ENCODE measurements at places on chromosomes 16 and 17.

GRCh38 chr17:29650396-29650795, 27.7 kb upstream of the CORO6 start:
- DNase-seq = no peak

GRCh38 chr17:72382971-72383722, 262.3 kb downstream of the SOX9 start:
- DNase-seq = no peak

DNA sequence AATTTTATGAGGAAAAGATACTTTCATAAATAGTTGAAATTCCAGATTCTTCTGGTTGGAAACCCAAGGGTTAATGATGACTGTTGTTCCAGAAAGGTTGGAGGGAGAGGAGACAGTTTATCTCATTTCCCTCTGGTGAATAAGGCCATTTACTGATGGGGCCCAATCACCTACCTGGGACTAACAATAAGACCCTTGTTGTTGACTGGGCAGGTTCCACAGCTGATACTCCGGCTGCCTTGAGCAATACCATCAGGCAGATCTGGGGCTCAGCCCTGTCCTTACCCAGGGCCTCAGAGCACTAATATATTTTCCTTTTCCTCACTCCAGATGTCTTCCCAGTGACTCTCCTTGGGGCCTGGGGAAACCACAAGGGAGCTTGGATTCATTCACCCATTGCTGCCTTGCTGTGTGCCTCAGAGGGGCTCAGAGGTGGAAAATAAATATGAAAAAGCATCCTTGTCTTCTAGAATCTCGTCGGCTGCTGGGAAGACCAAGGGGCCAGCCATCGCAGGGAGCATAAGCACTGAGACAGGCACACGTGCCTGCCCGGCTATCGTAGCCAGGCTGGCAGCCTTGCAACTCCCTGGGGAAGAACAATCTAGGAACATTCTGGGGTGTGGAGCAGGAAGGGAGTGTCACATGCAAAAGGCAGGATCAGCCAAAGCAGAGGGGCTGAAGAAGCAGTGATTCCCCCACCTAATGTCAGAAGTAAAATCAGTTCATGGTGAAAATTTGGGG, 54.4 kb downstream of the MPRIP start:
- no peak for DNase-seq

- no peak for DNase-seq
Observed at GRCh38 chr17:76633628-76634328, 9.8 kb downstream of the ST6GALNAC1 start.

DNA sequence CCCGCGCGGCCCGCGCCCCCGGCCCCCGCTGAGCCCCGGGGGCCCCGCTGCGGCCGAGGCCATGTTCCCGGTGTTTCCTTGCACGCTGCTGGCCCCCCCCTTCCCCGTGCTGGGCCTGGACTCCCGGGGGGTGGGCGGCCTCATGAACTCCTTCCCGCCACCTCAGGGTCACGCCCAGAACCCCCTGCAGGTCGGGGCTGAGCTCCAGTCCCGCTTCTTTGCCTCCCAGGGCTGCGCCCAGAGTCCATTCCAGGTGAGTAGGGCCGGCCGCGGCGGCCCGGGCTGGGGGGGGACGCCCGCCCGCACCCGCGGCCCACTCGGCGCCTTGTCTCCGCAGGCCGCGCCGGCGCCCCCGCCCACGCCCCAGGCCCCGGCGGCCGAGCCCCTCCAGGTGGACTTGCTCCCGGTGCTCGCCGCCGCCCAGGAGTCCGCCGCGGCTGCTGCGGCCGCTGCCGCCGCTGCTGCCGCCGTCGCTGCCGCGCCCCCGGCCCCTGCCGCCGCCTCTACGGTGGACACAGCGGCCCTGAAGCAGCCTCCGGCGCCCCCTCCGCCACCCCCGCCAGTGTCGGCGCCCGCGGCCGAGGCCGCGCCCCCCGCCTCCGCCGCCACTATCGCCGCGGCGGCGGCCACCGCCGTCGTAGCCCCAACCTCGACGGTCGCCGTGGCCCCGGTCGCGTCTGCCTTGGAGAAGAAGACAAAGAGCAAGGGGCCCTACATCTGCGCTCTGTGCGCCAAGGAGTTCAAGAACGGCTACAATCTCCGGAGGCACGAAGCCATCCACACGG, 504 bp downstream of the MAZ start:
- DNase-seq = peak; percentile 25

DNA sequence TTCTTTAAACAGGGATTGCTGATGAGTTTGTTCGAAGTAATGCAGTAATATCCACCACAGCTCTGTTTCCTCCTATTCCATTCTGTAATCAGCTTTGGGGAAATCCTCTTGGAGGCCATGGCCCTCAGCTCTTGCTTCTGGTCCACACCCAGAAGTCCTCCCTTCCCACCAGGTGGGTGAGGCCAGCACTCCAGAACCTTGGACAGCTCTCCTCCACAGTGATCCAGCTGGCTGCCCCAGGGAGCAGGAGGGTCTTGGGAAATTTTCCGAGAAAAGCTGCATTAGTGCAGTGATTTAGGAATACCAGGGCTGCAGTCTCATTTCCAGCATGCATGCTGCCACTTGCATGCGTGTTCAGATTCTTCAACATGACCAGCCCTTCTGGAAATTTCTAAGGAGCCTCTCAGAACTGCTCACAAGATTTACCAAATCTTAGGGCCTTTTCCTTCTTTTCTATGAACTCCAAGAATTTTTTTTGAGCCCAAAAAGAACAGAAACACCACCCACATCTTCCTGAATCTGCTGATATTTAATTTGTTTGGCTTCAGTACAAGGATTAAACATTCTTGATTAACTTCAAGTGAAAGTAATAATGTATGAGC, 4.2 kb downstream of the SMPD3 start:
- no peak for DNase-seq

- DNase-seq = no peak
Observed at GRCh38 chr17:70375406-70375805, 206.1 kb downstream of the KCNJ2 start.

DNA sequence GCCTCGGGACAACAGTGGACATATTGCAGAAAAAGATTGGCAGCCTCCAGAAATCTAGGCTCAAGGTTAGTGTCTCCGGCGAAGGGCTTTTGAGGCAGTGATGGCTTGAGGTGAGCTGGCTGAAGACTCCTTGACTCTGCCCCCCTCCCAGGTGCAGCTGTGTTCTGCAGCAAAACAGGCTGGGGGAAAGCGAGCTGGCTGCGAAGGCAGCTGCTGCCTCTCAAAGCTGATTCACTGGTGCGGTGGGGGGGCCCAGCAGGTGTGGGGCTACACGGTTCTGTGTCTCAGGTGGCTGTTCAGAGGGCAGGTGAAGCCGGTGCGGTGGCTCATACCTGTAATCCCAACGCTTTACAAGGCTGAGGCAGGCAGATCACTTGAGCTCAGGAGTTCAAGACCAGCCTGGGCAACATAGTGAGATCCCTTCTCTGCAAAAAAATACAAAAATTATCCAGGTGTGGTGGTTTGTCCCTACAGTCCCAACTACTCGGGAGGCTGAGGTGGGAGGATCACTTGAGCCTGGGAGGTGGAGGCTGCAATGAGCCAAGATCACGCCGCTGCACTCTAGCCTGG, 22.9 kb downstream of the C16orf96 start:
- no peak for DNase-seq

DNA sequence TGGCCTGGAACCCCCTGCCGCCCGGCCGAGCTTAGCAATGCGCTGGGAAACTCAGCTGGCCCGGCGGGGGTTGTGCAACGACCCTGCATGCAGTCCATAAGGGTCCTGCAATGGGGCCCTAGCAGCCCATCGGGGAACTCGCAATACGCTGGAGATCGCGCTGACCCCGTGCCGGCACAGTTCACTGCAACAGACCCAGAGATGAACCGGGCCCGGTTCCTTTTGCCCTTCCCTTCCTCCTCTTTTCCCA, 375 bp downstream of the SLC25A11 start:
- no peak for DNase-seq

- DNase-seq = no peak
Observed at GRCh38 chr16:732936-733335, 6.0 kb downstream of the HAGHL start.

Measured in hippocampal formation (tissue), 2 donors.